ENCODE measurements at places on chromosomes 1 and 21.
A peak's percentile ranks its signal among the peaks of the same experiment; 100 is the strongest.

- no peak for DNase-seq
These were observed 157.7 kb downstream of the TRIM33 start for GRCh38 chr1:114353262-114353661.

GRCh38 chr1:186943891-186944686 lies 115.3 kb downstream of the PLA2G4A start:
- DNase-seq, result no peak

DNA sequence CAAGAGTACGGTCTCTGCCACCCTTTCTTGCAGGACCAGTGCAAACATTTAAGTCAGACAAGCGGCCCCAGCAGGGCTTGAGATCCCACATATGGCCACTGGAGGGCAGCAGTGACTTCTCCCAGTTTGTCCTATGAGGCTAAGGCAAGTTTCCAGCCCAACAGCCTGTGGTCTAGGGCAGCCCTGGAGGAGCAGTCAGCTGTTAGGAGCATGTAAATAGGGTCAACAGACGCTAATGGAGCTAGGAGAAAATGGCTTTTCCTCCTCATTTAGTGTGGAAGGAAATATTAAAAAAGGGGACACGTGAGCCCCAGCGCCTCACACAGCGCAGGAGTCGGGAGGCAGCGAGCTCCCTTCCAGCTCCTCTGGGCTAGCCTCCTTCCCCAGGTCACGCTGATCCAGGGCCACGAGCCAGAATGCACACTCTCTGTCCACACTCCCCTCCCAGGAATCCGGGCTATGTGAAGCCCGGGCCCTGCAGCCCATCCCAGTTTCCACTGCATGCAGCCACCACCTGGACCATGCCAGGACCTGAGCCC lies 95.6 kb downstream of the LAMC2 start:
- DNase-seq, result peak; percentile 54

GRCh38 chr1:40903106-40903505 lies 40.9 kb upstream of the CITED4 start:
- no peak for DNase-seq

DNA sequence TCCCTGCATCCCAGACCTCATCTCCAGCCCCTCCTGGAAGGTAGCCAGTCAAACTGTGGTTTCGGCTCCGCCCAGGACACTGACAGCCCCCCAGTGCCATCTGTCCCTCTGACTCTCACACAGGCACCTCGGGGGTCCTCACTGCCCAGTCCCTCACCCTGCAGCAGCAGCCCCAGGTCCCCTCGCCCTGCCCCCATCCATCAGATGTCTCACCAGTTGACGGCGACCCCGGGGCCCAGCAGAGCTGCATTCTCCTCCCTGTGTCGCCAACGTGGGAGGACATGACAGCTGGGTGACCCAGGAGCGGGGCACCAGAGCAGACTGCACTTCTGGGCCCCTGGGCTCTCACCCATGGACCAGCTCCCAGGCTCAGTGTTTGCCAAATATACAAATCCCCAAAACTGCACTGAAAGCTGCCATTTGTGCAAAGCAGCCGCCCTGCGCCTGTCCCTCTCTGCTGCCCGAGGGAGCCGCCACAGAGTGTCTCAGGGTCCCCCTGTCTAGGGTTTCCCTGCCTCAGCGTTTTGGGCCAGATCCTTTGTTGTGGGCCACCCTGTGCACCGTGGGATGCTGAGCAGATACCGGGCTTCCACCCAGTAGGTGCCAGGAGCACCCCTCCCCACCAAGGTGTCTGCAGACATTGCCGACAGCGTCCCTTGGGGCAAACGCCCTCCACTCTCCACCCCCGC lies 48.2 kb downstream of the PRDM15 start:
- no peak for DNase-seq

- no peak for DNase-seq
These were observed 74.5 kb downstream of the SYF2 start for GRCh38 chr1:25157846-25158245.

DNA sequence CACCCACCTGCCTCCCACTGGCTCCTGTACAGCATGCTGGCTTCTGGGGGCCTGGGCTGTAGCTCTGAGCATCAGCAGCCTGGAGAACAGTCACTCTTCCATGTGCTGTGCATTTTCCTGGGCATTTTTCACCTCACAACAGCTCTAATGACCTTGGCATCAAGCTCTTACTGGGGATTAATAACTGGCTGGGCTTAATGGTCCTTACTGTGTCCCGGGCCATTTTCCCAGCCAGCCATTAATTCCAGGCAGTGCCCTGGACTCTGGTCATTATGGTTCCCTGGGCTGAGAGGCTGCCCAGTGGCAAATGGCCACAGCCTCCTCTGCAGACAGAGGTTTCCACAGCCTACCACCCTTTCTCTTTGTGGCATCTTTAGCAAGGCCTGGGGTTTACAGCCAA lies 171.8 kb downstream of the ST6GALNAC5 start:
- no peak for DNase-seq

- DNase-seq, result no peak
These were observed 1.7 kb downstream of the SYT11 start for GRCh38 chr1:155860970-155861510.
